Transverse colon (tissue), 4 donors: ENCODE measurements at places on chromosomes 16 and 17. TPM values are rescaled to one million over a fixed set of nuclear protein-coding genes. Genes with fewer than 3 reads are reported as not detected.
A peak's percentile ranks its signal among the peaks of the same experiment; 100 is the strongest.

DNA sequence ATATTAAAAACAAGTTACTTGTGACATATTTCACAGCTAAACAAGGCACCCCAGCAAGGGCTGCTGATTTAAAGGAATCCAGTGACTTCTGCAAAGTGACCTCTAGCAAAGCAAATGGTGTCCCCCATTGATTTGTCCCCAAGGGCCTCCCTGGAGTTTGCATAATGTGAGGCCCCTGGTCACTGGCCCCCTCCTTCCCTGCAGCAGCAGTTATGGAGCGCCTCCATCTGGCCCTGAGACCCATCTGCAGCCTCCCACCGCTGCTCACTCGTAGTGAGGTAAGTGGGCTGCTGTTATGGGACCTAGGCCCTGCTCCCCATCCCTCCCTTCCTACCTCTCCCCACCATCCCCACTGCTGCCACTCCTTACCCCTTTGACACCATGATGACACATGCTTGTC lies 19.6 kb upstream of the EEF2K start:
- H3K27ac ChIP-seq = no peak overlapping the region
- H3K27me3 ChIP-seq = no peaks in the 10 kb centered on the region
- no peaks in the 10 kb centered on the region for H3K36me3 ChIP-seq
- no peak overlapping the region for H3K4me3 ChIP-seq

DNA sequence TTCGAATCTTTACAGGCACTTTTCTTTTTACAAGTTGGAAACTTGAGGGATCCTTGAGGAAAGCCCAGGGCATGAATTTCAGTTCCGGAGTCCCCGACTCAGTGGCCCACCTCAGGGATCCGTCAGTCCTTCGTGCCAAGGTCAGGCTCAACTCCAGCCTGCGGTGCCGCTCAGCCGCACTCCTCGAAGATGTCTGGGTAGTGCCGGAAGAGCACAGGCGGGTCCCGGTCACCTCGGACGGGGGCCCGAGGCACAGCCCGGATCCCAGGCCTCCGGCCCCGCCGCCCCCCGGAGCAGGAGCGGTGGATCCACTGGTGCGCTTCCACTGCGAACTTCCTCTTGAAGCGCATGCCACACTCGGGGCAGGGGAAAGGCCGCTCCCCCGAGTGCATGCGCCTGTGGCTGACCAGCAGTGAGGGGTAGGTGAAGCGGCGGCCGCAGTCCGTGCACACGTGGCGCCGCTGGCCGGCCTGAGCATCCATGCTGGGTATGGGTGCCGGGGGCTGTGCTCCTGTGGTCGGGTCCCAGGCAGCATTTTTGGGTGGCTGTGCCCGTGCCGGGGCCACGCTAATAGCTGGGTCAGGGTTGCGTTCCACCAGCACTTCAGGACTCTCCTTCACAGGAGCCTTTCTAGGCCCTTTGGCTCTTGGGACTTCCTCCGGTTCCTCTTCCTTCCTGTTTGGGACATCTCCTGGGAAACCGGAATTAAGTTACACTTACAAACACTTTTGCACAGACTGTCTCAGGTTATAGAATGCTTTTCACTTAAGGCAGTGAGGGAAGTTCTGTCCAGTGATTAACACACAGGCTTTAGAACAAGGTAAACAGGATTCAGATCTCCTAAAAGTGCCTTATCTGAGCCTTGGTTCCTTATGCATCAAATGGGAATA lies 1.5 kb downstream of the ZNF688 start:
- no peak for DNase-seq
- H3K27me3 ChIP-seq = no peaks in the 10 kb centered on the region
- H3K4me3 ChIP-seq = no peak overlapping the region
- H3K4me1 ChIP-seq = peaks cover 28% of the 10 kb centered on the region

CHP2 gene
- 99.7 TPM for total RNA-seq

GRCh38 chr16:1991135-1991551 lies 1.4 kb downstream of the SYNGR3 start:
- peak; percentile 79 for DNase-seq
- peaks cover 22% of the 10 kb centered on the region for H3K4me1 ChIP-seq
- peak overlapping the region; percentile 83 for H3K27ac ChIP-seq
- H3K36me3 ChIP-seq = no peaks in the 10 kb centered on the region
- H3K27me3 ChIP-seq = peaks cover 34% of the 10 kb centered on the region
- no peak overlapping the region for H3K4me3 ChIP-seq

DNA sequence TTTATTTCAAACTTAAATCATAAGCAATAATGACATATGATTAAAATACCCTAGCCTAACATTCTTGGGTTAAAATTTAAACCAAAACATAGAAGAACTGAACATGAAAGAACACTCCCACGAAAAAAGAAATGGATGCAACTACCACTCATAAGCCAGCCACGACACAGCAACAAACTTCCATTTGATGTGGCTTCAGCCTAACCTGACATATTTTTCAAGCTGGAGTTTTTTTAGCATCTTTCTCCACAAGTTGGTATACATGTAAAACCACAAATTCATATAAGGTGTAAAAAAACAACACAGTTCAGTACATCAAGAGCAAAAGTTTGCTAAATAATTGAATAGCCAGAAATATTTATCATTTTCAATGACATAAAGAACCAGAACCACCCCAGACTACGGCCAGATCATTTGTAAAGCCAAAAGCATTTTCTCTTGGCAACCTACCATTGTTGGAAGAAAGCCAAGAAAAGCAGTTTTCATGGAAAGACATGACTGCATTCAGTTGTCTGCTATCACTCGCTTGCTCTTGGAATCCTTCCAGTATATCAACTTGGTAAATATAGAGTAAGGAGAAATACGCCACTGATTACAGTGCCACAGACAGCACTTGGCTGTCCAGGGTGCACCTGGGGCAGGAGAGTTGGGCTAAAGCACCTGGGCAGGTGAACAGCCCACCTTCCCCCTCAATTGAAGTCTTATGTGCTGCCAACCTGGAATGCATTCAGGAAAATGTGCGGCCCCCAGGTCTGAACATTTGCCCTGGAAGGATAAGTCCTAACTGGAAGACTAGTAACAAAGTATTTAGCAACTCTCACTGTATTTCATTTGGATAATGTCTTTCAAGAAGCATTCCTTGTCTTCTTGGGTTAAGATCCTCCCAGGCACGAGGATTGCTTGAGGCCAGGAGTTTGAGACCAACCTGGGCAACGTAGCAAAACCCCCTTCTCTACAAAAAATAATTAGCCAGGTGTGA lies 60.5 kb downstream of the CREBBP start:
- no peak overlapping the region for H3K4me3 ChIP-seq
- peaks cover 48% of the 10 kb centered on the region for H3K4me1 ChIP-seq
- no peak overlapping the region for H3K27ac ChIP-seq
- peak; percentile 19 for DNase-seq
- no peaks in the 10 kb centered on the region for H3K36me3 ChIP-seq
- H3K27me3 ChIP-seq = no peaks in the 10 kb centered on the region
